Stimulated activated CD4-positive, alpha-beta T cell treated with anti-CD3 and anti-CD28 coated beads, Interleukin-2, amount 100 ng/mL, for 48 hours (primary cell): ENCODE measurements at places on chromosomes 5 and 9.
A peak's percentile ranks its signal among the peaks of the same experiment; 100 is the strongest.

GRCh38 chr5:159210846-159211245, 1.5 kb upstream of the RNF145 start:
- no peak for DNase-seq

DNA sequence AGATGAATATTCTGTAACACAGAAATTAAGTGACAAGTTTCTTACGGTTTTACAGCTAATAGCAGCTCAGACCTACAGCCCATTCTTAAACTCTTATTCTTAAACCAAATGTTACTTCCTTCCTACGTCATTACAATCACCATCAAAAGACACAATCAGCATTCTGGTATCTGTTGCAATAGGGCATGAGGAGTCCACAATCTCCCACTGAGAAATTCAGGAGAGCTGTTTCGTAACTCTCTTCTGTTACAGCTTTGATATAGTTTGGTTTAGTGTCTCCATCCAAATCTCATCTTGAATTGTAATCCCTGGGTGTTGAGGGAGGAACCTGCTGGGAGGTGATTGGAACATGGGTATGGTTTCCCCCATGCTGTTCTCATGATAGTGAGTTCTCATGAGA, 163.4 kb downstream of the GAS1 start:
- no peak for DNase-seq

DNA sequence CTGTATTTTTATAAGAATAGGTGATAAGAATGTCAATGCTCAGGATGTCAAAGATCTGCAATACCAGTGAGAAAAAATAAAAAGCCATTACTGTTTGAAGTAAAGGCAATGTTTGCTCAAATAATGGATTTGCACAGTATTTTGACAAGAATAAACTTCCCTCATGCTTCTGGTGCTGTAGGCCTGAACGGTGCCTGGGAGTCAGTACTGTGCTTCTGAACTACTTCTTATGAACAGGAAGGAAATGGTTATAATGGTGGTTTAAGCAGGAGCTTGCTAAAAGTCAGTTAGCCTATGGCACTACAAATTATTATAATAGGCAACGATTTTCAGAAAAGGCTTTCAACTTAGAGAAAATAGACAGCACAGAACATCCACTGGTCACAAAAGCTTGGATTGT, 548.3 kb upstream of the CDH18 start:
- DNase-seq = no peak

- no peak for DNase-seq
Observed at GRCh38 chr9:105859428-105860091, 165.2 kb downstream of the TMEM38B start.

- peak; percentile 14 for DNase-seq
Observed at GRCh38 chr5:168528521-168529373, at the start of gene FBLL1. FBLL1 (plus strand) TSS chr5:168529305; CDS start chr5:168529505, 200 bp downstream.

GRCh38 chr5:113652161-113652560, 138.7 kb downstream of the YTHDC2 start:
- DNase-seq = no peak

- no peak for DNase-seq
Observed at GRCh38 chr5:98997000-98997399, 68.2 kb upstream of the CHD1 start.
